Right forelimb (tissue), 1 donor: ENCODE measurements at places on chromosomes 11 and 22.
A peak's percentile ranks its signal among the peaks of the same experiment; 100 is the strongest.

DNA sequence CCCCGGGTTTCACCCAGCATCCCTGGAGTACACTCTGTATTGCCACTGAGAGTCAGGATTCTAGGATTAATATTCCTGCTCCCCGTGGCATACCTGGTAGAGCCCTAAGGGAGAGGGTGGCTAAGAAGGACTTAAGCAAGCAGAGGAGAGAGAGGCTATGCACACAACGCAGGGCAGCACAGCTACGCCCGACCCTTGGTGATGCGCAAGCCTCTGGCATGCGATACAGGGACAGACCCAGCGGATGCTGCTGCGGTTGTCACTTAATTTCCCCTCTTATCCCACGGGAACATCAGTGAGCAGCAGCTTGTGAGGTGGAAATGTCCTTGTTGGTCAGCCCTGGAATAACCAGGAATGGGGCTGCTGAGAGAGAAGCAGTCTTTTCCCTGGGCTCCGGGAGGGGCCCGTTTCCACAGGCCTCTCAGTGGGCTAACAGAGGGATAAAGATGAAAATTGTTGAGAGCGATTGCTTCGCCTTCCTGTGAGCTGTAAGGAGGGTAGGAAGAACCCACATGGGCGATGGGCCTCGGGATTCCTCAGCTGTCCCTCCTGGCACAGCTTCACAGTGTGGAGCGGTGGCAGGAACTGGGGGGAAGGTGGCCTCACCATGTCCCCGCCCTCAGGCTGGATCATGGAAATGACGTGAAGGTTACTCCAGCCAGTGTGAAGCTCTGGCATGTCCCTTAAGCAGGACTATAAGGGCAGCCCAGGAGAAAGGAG lies 48.4 kb upstream of the RAB1B start:
- no peak for DNase-seq

DNA sequence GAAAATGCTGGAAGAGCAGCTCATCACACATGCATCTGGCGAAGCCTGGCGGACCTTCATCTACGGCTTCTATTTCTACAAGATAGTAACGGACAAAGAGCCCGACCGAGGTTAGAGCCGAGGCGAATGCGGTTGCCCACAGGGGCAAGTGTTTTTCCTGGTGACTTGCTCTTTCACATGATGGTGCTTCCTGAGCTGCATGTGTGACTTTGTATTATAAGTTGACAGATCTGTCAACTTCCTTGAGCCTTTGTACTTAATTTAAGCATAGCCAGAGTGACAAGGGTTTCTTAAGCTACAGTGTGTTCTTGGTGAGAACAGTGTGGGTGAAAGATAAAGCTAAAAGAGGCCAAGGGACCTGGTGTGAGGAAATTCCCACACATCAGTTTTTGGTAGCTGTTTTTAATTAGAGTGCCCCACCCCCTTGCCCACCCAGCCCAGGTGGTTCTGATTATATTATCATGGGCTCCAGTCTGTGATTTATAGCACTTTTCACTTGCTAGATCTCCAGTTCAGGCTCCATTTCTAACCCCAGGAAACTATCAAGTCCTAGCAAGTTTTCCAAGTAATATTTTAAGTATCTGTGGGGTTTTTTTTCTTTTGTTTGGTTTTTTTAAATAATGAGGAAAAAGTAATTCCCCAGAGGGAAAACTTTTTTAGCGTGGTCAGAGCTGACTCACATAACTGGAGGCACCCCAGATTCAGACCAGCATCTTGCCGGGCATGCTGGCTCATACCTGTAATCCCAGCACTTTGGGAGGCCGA lies 68.0 kb upstream of the YWHAH start:
- DNase-seq = no peak

- DNase-seq = no peak
Observed at GRCh38 chr11:78140392-78141077, 1.1 kb upstream of the ALG8 start.

DNA sequence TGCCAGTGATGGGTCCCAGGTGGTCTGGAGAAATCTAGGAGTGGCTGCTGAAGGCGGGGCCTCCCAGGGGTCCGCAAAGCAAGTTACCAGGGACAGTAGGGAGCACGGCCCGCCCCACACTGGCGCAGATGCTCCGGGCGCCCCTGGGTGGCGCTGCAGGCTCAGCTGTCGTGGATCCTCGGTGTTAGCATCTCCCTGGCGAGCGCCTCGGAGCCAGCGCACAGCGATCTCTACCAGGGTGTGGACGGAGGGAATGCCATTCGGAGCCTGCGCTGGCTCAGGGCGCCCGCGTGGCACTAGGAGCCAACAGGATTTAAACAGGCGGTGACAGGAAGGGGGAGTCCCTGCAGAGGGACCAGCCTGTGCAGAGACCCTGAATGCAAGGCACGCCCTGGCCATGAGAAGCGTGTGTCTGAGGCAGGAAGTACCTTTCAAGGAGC lies 20.2 kb downstream of the FADS3 start:
- DNase-seq = peak; percentile 88

GRCh38 chr11:17063171-17064002 lies 14.1 kb downstream of the RPS13 start:
- DNase-seq = peak; percentile 58

GRCh38 chr22:30861131-30861530 lies 107.4 kb downstream of the MORC2 start:
- no peak for DNase-seq

- no peak for DNase-seq
Observed at GRCh38 chr11:21612326-21612725, 580.6 kb upstream of the ANO5 start.

DNA sequence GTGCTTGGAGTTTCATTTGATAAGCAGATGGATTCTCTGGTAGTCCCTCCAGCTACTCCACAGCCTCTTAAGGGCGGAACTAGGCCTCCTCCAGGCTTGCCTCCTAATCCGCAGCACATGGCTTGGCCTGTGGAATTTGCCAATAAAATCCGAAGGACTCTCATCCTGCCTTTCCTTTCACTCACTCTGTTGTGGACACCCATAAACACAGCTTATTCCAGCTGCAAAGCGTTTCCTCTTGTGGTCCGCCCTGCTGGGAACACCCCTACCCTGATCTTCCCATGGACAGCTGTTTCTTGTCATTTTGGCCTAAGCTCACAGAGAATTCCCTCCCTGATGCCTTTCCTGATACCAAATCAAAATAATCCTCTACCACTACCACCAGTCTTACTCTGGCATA lies 546.2 kb downstream of the NTM start:
- DNase-seq = no peak

DNA sequence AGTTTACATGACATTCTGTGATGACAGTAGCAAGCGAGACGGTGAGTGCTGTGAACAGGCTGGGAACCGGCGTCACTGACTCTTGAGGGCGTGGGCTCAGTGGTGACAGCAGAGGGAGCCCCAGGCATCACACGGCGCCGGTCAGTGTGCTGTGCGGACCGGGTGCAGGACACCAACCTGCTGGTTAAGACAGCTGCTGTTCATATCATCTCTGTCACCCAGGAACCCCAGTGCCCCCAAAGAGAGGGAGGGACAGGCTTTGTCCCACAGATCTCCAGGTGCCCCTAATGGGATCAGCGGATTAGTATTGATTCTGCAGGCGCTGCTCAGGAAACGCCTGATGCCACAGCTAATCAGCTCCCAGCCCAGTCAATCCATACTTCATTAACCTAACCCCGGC lies 18.4 kb downstream of the B3GAT1 start:
- DNase-seq = no peak

DNA sequence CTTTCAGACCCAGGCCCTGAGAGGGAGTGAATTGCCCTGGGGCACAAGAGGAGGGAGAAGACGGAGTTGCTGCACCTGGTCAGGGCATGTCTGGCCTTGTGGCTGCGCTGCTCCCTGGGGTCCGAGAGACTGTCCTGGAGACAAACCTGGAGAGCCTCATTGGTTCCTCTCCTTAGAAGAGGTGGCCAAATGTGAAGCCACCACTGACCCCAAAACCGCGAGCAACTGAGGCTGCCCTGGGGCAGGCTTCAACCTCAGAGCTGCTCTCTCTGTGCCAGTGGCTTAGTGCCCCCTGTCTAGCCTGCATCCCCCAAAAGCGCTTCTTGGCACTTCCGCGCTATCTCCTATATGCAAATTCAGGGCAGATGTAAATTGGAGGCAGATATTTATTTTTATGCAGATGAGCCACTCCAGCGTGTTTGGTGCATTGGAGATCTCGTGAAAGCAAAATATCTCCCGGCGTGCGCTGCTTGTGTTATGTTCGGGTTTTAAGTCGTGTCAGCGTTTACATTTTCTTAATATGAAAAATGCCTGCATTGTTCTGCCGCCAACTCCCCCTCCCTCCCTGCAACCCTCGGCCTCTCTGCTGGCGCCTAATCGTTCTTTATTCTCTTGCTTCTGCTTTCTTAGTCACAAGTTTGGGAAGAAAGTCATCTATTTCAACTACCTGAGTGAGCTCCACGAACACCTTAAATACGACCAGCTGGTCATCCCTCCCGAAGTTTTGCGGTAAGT lies 69.5 kb downstream of the ARHGAP8 start:
- no peak for DNase-seq

DNA sequence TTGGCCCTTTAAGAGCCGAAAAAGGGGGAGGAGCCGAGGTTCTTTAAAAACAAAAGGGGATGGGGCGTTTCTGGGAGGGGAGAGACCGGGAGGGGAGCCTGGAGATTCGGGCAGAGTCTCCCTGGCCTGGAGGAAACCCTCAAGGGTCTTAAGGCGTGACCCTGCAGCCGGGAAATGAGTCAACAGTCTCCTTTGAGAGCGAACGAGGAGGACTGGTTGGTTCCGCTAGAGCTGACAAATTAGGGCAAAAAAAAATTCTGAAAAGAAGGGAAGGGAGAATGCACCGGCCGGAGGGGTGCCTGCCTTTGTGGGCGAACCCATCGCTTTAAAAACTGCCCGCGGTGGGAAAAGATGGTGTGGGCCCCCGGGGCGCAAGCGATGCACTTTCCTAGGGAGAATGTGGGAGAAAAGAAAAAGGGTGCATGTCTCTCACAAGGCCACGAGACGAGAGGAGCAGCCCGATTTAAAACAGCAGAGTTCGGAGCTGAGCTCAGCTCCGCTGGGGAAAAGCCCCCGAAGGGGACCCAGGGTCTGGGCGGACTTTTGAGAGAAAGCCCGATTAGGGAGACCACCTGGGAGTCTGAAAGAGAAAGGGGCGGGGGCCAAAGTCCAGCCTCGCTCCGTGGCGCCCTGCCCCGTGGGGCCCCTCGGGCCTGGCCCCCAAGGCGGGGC lies 874 bp downstream of the ZFTA start:
- peak; percentile 75 for DNase-seq

DNA sequence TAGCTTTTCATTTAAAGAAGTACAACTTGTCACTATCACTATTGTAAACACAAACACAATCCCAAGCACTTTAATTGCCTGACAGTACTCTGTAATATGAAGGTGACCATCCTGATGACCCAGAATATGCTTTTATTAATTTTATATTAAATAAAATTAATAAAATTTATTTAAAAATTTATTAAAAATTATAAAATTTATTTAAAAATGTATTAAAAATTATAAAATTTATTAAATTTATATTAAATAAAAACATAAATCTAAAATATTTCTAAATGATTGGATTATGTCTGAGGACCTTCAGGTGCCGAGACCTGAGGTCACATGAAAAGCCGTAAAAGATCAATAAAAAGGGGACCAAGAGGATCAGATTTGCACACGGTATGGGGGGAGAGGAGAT lies 229.8 kb upstream of the KIRREL3 start:
- no peak for DNase-seq

GRCh38 chr11:56010716-56011115 lies 16.3 kb upstream of the OR5F1 start:
- no peak for DNase-seq

DNA sequence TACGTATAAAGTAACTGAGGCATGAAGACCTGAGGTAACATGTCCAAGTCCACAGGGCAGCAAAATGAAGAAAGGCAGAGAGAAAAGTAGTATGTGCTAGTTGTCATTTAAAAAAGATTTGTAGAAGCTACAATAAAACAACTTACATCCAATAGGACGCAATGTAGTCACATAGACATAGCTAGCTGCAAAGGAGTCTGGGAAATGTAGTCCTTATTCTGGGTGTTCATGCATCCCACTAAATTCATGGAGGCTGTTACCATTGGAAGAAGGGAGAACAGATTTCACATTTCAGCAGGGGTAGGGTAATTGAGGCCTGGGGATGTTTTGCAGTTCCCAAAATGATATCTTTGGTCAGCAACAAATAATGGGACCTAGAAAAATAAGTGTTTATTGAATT lies 571.4 kb downstream of the MIAT start:
- no peak for DNase-seq

DNA sequence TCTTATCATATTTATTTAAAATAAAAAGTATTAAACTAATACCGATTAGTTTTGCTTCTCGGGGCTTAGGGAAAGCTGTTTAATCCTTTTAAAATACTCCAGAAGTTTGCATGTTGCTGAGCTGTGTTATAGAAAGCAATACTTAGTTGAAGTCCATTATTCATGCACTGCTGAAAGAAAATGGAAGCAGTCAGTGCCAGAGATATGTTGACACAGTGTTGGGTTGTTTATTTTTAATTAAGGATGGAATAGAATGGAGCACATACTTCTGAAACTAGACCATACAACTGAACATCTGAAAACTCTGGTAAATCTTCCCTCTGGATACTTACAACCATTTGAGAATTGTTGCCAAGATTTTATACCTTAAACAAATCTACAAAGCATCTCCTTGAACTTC lies 282.7 kb upstream of the CCDC179 start:
- DNase-seq = no peak

- DNase-seq = no peak
Observed at GRCh38 chr22:50176850-50177536, 6.5 kb downstream of the PANX2 start.

DNA sequence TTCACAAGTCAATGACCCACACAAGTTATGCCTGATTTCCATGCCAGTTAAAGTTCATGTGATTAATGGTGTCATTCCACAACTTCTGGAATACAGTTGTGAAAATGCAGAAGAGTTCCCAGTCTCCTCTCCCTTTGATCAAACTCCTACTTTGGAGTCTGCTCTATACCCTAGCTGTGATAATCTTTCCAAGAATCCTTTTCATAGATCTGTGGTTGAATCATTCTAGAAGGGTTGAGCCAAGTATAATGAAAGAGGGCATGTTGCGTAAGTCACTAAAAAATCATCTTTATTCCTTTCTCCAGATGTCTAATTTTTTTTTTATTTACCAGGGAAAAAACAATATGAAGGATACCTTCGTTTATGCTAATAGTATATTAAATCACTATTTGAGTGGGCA lies 89.7 kb upstream of the CARD18 start:
- DNase-seq = no peak

- DNase-seq = no peak
Observed at GRCh38 chr11:2251138-2251537, 19.2 kb downstream of the ASCL2 start.
